NCI-H1048 (cell line): ENCODE measurements at places on chromosomes 3 and 15.

DNA sequence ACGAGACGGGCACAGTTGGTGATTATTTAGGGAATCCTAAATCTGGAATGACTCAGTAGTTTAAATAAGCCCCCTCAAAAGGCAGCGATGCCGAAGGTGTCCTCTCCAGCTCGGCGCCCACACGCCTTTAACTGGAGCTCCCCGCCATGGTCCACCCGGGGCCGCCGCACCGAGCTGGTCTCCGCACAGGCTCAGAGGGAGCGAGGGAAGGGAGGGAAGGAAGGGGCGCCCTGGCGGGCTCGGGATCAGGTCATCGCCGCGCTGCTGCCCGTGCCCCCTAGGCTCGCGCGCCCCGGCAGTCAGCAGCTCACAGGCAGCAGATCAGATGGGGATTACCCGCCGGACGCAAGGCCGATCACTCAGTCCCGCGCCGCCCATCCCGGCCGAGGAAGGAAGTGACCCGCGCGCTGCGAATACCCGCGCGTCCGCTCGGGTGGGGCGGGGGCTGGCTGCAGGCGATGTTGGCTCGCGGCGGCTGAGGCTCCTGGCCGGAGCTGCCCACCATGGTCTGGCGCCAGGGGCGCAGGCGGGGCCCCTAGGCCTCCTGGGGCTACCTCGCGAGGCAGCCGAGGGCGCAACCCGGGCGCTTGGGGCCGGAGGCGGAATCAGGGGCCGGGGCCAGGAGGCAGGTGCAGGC, 318.0 kb downstream of the FGF12 start:
- no peak for DNase-seq

DNA sequence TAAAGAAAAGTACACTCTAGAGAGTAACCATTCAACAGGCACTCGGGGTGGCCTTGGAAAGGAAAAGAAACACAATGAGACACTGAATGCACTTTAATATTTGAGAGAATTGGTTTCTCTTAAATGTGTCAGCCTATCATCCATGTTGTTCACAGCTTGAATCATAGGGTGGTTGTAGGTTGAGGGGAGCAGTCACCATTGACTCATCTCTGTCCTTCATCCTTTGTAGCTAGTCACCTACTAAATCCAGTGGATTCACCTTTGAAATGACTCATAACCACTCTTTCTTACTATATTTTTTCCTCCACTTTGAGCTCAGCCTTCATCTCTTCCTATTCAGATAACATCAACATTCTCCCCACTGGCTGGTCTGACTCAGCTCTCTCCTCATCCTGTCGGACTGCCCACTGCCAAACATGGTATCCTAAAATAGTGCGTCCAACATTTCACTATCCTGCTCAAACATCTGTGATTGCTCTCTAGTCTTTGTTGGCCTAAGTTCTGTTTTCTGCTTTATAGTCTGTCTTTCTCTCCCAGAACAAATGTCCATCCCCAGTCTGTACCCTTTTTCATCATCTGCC, 182.7 kb upstream of the GADL1 start:
- DNase-seq = no peak

DNA sequence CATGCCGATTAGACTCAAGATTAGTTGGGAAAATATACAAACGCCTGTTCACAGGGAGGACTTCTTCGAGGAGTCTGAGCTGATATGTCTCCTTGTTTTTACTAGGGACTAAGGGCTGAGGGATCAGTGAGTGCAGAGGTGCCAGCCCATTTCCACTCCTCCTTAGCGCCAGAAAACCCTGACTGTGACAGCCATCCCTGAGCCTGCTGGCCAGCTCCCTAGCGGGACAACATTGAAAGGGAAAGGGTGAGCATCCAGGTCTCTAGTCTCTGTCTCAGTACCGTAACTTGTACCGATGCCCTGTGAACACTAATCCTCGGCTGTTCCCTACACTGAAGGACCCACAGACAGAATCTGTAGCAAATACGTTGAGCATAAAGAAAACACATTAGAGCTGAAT, 243.4 kb downstream of the WNT5A start:
- no peak for DNase-seq

DNA sequence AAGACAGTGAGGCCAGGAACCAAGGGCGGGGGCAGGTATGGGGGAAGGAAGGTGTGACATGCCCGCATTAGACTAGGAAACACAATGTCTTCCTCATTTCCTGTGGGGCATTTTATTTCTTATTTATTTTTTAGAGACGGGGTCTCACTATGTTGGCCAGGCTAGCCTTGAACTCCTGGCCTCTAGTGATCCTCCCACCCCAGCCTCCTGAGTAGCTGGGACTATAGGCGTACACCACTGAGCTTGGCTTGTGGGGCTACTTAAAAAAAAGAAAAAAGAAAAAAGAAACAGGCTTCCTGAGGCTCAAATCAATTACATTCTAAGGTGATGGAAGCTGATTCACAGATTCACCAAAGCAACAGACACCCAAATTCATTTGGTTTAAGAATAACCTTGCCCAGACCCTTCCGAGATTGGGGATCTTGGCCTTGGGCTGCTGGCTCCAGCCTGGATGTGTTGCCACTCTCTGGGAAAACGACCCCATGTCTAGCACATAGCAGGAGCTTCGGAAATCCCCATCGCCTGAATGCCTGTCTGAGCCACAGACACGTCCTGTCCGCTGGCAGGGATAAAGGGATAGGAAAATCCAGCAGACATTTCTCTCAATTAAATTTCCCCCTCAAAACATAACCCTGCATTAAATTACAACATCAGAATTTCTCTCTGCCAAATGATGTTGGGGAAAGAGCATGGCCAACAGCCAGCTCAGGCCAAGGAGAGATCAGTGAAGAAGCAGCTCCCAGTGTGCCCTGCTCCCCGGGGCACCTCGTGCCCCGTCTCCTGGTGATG, 13.0 kb downstream of the CPN2 start:
- DNase-seq = no peak
